AML-193 (cell line): ENCODE measurements at places on chromosomes 3 and 15.

DNA sequence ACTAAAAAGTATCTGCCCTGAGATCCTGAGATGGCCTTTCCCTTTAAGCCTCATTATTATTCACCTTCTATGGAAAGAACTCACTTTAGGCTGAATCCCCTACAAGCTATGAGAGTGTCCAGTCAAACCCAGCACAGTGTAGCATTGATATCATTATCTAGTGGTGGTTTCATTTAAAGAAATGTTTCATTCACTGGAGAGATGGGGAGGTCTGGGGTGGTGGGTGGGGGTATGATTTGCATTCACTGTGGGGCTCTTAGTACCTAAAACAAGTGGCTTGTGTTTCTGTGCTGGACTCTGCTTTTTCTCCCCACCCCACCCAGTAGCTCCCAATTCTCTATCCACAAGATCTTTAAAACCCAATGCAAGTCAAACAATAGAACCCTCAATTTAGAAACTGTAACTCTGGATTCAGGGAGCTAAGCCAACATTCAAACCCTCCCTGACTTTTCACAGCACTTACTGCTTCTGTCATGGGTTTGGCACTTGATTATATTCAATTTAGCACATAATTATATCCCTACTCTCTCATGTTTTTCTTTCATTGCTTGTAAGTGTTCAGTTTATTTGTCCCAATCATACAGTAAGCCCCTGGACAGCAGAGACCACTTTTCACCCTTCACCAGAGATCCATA is 310.5 kb upstream of the THBS1 start:
- DNase-seq: no peak

DNA sequence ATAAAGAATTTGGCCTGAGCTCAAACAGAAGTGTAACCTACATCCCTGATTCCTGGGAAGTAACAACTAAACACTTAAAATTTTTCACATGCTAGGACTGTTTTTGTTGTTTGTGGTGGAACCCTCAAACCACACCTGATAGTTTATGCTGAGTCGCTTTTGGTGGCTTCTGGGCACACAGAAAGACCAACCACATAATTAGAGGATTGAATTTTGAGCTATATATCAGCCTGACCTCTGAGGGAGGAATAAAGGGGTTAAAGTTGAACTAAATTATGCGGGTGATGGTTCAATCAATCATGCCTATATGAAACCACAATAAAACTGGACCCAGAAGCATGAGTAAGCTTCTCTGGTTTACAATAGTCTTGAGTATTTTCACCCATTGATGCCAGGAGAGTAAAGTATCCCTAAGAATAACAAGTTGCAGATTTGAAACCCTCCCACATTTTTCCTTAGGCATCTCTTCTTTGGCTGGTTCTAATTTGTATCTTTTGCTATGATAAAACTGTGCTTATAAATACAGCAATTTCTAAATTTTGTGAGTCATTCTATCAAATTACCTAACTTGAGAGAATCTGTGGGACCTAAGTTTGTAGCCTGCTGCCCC is 1304.5 kb upstream of the GBE1 start:
- no peak for DNase-seq

DNA sequence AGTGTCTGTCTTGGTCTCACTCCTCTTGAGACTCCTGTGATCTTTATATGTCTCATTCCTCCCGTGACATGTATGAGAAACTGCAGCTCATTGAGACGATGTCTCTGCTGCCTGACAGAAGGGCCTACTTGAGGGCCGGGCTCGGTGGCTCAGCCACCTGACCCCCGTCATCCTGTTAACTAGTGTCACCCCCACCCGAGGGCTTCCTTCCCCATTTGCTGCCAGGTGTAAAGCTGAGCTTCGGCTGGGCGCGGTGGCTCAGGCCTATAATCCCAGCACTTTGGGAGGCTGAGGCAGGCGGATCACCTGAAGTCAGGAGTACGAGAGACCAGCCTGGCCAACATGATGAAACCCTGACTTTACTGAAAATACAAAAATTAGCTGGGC is 12.7 kb downstream of the SEMA4B start:
- no peak for DNase-seq

DNA sequence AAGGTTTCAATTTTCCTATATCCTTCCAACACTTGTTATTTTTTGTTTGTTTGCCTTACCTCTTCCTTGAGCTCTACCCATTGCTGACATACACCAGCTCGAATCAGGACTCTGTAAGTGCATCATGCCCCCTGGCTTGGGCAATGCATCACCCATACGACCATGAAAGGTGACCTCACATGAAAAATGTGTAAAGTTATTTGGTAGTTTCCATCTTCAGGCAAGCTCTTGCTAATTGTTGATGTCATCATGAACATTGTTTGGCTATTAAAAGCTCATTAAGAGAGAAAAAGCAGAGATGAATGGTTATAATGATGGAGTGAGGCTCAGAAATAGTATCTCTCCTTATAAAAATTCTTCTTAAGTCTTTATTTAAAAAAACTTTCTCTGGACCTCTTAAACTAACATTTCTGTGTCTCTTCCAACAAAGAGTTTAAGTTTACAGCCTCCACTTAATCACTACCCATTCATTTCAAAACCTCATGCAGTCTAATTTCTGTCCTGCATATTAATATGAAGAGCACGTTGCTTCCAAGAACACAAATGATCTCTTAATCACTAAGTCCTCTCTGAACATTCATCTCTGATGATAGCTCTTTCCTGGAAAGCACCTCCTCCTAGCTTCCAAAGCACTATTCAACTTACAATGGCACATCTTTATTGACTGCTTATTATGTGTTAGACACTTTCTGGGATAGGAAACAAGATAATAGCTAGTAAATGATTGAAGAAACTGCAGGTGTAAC is 236.3 kb downstream of the NFKBIZ start:
- no peak for DNase-seq

GRCh38 chr3:182626484-182627467 is 166.5 kb upstream of the ATP11B start:
- no peak for DNase-seq
